ENCODE measurements at places on chromosomes 11 and 22.

DNA sequence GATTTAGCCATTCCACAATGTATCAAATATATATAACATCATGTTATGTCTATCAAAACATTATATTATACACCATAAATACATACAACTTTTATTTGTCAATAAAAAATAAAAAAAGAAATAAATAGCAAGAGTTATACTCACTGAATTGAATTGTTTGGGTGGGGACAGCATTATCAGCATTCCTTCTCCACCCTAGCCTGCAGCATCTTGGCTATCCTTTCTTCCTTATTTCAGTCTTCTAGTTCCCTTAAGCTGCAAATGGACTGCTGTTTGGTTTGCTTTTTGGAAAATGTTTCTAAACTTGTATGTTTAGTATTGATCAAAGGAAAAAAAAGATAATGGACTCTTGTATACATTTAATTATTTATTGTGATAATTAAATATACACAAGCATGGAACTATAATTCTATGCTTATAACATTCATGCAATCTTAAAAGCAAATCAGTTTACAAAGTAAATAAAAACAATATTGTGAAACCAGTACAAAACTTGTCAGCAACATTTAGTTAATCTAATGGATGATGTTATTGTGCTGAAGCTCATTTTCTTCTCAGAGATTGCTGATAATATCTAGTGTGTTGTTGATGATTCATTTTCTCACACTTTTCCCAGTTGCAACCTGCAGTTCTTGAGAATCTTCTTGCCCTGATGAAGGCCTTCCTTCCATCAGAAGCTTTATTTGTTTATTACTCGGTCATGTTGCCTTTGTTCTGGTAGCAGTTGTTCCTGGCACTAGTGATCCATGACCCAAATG, 5.0 kb downstream of the ARHGAP42 start:
- no peak for DNase-seq

DNA sequence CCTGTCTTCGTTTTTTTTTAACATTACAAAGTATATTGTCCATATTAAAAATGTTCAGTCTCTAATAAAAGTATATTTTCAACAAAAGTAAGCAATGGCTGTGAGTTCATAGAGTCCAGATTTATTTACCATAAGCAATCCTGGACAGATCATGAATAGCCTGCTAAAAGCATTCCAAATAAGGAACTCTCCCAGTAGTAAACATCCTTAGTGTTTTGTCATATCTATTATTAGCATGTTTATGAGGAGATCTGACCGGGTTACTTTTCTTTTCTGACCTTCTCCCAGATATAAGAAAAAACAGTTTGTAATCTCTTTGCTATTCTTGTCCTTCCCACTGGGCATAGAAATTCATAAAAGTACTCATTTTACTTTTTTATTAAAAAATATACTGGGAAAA, 403.9 kb upstream of the ANO3 start:
- DNase-seq = no peak

GRCh38 chr11:40027720-40028119, 1431.7 kb downstream of the LRRC4C start:
- no peak for DNase-seq

DNA sequence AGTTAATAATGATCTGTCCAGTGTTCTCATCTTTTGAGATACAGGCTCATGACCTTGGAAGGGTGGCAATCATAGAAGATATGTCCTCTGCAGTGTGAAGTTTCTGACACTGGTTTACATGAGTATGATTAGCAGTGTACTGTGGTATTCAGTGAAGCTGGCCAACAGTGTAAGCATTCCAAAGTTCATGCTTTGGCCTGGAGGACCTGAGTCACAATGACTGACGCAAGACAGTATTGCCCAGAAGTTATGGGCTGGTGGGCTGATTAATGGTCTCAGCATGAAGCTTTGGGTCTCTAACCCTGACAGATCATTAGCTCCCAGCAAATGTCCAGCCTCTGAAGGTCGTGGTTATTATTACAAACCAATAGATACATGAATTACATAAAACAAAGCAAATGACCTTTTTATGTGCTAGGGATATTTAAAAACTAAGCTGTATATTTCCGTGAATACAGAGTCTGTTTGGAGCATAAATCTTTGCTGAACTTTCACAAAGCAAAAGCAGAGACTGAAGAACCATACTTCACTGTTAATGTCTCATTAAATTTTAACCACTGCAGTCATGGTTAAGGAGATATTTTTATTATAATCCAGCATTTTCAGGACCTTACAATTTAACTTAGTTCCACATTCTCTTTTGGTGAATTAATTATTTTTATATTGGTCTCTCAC, 28.3 kb upstream of the USP47 start:
- DNase-seq = peak; percentile 90

- peak; percentile 8 for DNase-seq
Observed at GRCh38 chr11:122293296-122294023, 177.4 kb upstream of the BLID start.

DNA sequence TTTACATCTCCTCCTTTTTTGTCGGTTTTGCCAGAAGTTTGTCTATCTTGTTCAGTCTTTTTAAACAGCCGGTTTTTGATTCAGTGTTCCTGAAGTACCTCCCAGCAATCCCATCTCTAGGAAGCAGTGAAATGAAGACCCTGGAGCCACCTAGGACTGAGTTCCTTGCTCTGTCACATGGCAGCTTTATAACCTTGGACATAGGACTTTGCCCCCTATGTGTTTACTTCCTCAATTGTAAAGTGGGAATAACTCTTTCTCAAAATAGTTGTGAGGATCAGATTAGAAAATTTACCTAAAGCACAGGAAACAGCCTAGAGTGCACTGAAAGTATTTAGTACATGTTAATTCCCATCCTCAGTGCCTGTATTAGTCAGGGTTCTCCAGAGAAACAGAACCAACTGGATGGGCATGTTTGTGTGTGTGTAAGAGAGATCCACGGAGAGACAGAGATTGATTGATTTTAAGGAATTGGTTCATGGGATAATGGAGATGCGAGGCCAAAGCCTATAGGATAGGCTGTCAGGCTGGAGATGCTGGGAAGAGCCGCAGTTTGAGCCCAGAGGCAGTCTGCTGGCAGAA, 20.0 kb downstream of the FAM83F start:
- no peak for DNase-seq

DNA sequence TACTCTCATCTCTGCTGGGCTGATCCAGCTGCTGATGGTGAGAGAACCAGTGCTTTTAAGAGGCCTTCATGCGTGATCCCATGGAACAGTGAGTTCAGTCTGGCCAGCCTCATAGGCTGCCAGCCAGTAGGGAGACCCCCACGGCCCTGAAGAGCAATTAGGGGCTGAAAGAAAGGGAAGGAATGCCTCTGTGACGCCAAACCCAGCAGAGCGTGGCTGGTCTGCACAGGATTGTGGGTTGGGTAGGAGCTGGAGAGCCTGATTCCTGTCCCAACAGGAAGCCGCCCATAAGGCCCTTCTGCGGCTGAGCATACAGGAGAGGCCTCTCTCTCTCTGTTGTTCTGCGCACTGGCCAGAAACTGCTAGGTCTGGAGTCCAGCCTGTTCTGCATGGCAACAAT, 181.5 kb upstream of the E2F8 start:
- no peak for DNase-seq

DNA sequence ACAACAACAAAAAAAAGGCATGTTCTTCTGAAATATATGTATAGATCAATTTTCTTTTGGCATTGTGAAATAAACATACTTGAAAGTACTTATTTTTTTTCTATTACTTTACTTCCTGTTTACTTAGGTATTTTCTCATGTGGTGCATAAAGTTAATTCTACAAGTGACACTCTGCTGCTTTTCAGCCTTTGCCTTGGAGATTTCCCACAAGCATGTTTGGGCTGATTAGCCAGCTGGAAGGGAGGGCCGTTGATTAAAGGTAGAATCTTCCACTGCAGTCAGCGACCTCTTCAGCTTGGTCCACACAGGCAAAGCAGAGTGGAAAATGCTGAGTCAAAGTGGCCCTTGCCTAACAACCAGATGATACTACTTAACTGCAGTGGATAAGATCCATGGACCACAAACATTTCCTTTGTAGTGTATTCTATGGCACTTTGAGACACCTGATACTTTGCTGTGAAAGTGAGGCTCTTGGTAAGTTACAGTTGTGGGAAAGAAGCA, 176.0 kb downstream of the ARHGAP42 start:
- peak; percentile 84 for DNase-seq

DNA sequence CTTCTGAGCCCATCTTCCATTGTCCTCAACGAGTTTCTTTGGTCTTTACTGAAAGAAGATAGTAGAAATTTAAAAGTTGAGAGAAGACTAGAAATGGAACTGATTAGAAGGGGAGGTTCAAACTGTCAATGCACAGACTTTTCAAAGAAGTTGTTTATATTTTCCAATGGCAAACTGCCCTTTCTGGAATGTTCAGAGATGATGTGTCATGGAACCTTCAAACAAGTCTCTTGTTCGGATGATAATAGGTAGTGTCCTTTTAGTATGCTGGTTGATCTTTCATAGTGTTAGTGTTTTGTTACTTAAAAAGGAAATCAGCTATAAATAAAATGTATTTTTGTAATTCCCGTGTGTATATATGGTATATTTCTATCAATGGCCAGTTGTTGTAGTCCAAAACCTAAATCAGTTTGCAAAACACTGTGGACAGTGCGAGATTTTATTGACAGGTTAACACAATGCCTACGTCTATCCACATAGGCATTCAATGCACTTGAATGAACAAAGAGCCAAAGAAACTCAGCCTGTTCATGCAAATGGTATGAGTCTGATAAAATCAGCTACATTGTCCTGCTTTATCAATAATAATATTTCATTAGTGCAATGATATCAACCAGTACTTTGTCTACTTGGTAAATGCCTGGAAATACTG, 30.9 kb downstream of the C11orf91 start:
- DNase-seq = no peak

- DNase-seq = no peak
Observed at GRCh38 chr11:12909879-12910278, 99.2 kb upstream of the RASSF10 start.

- DNase-seq = no peak
Observed at GRCh38 chr11:96567667-96568066, 177.9 kb downstream of the JRKL start.

DNA sequence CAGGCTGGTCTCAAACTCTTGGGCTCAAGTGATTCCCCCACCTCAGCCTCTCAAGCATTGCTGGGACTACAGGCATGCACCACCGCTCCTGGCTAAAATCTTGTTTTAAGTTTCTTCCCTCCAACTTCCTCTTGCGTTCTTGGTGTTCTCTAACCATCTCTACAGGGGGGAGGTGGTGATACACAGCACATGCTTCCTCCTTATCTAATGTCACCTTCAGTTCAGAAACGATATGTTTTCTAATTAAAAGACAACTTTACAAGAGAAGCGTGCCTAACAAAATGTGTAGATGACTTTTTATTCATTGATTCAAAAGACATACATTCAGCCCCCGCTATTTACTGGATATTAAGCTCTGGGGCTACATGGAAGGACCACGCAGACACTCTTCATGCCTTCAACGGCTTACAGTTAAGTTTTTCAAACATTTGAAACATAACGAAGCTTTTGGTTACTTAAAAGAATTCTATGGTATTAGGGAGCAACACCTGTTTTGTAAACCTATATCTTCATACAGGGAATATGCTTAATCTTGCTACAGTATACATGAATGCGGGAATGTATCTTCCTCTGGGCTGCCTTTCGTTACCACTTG, 933 bp upstream of the DLAT start:
- no peak for DNase-seq

DNA sequence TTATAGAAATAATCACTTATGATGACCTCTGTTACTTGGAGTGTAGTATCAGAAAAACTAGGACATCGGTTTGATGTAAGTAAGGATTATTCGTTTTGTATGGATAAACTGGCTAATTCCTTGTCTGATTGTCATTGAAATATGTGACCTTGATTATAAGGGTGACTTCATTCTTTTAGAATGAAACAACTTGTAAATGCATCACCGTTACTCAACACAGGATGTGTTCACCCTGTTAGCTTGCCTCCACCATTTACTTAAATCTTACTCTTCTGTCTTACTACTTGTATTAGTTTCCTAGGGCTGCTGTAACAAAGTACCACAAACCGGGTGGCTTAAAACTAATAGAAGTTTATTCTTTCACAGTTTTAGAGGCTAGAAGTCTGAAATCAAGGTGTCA, 7.9 kb downstream of the SFI1 start:
- no peak for DNase-seq

GRCh38 chr11:1050581-1051355, 14.2 kb upstream of the MUC6 start:
- DNase-seq = no peak

- no peak for DNase-seq
Observed at GRCh38 chr11:95415837-95416304, 184.9 kb upstream of the SESN3 start.

DNA sequence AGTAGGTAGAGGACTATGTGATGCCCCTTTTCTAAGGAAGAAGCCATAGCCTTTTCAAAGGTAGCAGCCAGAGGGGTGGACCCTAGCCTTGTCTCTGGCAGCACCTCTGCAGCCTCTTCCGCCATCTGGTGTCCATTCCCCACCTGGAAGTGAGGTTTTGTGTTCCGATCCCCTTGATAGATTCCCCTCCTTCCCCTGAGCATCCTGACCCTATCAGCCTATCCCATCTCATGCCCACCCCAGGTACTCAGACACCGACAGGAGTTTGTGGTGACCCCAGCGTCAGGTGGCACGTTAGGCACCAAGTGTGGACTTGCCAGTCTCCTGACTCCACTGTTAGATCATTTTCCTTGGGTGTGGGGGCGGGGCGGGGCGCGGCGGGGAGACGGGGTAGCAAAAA, 398 bp upstream of the FAM89B start:
- no peak for DNase-seq

DNA sequence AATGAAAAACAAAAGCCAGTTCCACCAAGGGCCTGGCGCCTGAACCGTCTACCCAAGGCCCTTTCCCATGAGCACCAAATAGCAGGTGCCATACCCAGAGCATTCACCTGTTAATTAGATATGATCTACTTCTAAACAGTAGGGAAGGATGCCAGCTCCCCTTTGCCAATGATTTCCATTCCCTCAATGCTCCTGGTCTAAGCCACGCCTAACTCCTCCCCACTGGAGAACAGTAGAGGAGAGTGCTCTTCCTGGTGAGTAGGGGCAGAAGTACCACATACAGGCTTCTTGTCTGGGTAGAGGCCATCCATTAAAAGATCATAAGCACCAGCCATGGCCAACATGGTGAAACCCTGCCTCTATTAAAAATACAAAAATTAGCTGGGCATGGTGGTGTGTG, 40.7 kb downstream of the PACSIN2 start:
- no peak for DNase-seq

- DNase-seq = no peak
Observed at GRCh38 chr11:29260939-29261705, 755.7 kb downstream of the KCNA4 start.
